KG1 (cell line): ENCODE measurements at places on chromosomes 3 and 15.

DNA sequence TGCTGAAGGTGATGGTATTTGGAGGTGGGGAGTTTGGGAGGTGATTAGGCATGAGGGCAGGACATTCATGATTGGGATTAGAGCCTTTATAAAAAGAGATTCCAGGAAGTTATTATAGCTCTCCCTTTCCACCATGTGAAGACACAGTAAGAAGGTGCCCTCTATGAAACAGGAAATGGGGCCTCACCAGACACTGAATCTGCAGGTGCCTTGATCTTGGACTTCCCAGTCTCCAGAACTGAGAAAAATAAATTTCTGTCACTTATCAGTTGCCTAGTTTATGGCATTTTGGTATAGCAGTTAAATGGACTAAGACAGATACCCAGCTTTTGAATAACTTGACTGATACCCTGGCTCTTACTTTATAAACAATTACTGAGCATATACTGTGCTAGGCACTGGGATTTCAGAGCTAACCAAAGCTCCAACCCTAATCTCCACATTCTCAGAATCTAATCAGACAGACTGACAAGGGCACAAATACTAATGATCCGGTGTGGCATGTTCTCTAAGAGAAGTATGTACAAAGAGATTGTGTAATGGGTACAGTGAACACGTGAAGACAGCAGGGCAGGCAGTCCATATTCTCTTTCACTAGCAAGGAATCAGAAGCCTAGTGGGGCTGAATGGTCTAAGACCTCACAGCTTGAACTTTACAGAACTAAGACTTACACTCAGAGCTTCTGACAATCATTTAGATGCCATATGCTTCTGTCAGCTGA lies 343.1 kb downstream of the WDR72 start:
- DNase-seq = no peak

DNA sequence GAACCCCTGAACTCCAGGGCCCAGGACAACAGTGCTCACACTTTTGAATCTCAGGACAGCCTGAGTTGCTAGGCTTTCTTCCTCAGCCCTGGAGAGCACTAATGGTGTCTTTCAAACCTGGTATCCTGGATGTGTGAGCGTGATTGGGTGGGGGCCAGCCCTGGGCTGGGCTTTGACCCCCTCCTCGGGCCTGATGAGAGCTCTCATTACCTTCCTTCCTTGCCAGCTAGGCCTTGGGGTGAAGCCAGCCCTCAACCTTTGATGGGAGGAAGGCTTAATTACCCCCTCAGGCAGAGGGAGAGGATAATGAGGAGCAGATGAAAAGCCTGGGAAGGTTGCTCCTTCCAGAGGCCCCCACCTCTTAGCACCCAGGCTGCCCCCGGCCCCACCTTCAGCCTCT lies 31.1 kb upstream of the INSYN1 start:
- DNase-seq = no peak

DNA sequence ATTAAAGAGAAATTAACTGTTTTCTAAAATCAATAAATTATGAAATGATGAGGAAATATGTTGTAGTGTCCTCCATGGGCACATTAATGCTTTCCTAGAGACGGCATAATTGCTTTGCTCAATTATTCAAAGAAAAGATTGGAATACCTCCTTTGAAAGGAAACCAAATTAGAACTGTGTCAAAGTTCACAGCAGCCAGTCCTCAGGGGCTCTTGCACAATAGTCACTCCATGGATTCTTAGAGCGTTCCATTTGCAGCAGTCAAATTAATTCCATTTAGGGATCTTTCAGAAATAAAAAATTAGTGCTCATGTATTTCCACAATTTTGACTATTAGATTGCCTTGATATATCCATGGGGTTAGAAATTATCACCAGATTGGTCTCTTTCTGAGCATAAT lies 841.6 kb upstream of the DPPA4 start:
- no peak for DNase-seq

DNA sequence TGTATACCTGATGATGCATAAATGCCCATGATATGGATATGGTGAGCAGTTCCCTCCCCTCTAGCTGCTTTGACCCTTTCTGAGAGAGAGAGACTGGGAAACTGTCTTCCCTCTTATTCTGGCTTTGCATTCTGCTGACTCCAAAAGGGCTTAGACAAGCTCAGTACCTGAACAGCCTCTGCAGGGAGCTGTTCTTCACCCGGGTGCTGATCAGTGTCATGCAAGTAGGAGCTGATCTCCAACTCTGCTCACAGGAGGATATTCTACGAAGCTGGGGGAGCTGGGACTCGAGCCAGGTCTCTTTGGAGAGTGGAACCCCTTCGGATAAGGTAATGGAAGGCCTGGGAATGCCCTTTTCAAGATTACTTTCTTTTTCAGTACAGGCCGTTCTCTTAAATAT lies 237.1 kb downstream of the RYR3 start:
- DNase-seq = no peak

DNA sequence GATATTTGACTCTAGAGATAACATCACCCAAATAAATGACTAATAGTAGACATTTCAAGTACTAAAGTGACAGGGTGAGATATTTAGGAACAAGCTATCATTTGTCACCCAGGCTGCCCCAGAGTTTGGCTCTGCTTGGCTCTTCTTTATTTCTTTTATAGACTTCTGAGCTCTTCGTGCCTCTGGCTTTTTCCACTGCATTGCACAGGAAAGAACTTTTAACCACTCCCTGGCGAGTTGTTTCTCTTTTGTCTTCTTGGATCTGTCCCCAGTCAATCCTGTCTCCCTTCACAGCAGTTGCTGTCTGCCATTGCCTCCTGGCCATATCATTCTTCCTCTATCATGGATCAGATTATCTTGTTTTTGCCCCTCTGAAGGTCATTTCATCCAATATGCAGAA lies 339.2 kb upstream of the DCBLD2 start:
- DNase-seq = no peak

- DNase-seq = no peak
Observed at GRCh38 chr3:122936335-122936734, 91.2 kb downstream of the SEMA5B start.
